ENCODE measurements at places on chromosomes 1 and 21.
A peak's percentile ranks its signal among the peaks of the same experiment; 100 is the strongest.

DNA sequence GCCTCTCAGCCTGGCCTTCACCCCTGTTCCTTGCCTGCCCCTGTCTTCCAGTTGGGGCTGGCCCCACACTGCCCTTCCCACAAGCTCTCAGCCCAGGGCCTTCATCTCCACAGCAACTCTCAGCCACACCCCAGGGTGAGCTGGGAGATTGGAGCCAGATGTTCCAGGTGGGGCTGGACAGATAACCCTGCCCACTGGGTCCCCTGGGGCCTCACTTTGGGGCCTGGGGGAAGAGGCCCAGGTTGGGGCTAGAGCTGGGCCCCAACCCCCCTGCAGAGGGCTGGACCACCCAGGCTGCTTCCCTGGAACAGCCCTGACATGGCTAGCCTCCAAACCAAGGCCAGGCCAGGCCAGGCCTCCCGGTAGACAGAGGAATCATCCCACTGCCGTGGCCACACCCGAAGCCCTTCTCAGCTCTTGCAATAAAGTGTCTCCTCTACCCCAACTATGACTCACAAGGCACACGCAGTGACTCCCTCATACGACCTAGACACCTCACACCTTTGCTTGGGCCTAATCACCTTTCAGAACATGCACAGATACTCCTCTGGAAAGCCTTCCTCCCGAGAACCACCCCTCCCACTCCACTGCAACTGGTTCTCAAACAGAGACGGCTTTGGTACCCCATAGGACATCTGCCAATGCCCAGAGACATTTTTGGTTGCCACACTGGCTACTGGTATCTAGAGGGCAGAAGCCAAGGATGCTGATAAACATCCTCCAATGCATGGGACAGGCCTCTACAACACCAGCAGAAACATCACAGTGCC lies 22.2 kb downstream of the SLC2A1 start:
- DNase-seq: no peak

DNA sequence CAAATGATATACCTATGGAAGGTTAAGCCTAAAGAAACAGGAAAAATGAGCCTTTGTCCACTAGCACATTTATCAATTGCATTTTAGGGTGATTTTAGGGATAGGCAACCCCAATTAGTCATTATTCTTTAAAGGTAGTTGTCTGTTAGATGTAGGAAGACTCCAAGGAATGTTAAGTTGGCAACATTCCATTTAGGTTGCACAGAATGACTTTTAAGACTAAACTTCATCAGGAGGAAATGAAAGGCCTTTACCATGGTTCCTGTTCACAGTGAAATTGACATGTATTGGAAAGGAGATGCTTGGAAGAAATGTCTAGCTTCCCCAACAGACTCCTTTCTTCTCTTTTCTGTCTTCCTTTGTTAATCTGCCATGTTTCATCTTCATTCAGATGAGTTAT lies 1.6 kb upstream of the APOBEC4 start:
- DNase-seq: no peak

DNA sequence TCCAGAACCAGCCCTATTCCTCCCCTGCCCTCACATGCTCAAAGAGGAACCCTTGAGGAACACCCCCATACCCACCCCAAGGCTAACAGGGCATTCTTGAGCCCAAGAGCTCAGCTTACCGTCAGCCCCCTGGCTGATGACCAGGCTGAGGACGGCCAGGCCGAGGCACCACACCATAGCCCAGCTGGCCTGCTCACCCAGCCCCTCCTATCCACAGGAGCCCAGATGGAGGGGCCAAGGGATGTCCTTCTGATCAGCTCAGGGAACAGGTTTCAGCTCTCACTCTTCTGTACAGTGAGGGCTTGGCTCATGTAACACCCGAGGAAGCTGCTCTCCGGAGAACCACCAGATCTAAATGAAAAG lies 2.2 kb downstream of the IGSF9 start:
- DNase-seq: no peak

- DNase-seq: no peak
Measured at GRCh38 chr1:232555494-232556210, 74.3 kb downstream of the SIPA1L2 start.

GRCh38 chr1:111920221-111921024 lies 69.0 kb downstream of the KCND3 start:
- DNase-seq: peak; percentile 61

DNA sequence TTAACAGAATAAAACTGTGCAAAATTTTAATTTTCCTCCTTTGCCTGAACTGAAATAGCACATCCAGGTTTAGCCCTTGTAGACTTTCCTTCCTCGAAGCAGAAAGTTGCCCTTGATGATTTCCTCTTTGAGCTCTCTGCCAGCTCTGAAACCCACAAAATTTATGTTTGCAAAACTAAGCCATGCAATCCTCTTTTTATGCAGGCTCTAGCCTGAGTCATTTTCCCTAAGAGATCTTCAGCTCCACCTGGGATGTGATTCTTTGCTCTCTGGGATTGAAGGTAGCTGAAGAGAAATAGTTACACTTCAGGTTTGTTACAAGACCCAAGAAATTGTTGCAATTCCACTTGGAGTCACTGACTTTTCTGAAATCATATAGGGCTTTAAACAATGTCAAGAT lies 1.4 kb upstream of the F3 start:
- DNase-seq: no peak

Measured in posterior cingulate gyrus (tissue), 11 donors.